ENCODE measurements at places on chromosomes 6 and 20.
A peak's percentile ranks its signal among the peaks of the same experiment; 100 is the strongest.

- H3K4me1 ChIP-seq, result no peaks in the 10 kb centered on the region
- no peak for DNase-seq
- no peaks in the 10 kb centered on the region for H3K27me3 ChIP-seq
- H3K27ac ChIP-seq, result no peak overlapping the region
- no peaks in the 10 kb centered on the region for H3K36me3 ChIP-seq
- no peak overlapping the region for H3K4me3 ChIP-seq
Measured at GRCh38 chr6:52489881-52490280, 69.7 kb downstream of the EFHC1 start.

DNA sequence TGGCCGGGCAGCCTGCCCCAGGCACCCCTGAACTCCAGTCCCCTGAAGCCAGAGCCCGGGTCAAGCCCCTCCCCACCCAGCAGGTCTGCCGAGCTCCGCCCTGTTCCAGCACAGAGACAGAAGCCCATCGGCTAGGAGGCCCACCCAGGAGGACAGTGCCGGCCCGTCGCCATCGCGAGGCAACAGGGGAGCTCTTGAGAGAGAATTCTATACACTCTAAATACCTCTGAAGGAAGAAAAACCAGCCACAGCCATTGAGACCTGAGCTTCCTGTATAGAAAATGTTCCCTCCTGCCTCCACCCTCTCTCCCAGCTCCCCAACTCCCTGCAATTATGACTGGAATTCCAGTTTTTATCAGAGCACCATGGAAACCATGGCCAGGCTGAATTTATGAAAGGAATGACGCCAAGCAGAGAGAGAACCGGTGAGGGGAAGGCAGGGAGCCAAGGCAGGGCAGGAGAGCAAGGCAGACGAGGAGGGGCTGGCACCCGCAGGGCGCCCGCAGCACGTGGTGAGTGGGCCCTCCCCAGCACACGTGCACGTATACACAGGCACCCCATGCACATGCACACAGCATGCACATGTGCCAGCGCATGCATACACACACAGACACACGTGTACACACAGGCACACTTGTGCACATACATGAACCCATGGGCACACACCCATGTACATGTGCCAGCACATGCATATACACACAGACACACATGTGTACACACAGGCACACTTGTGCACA is 27.6 kb upstream of the MRGBP start:
- H3K27me3 ChIP-seq, result no peaks in the 10 kb centered on the region
- no peak overlapping the region for H3K4me3 ChIP-seq
- H3K36me3 ChIP-seq, result no peaks in the 10 kb centered on the region
- H3K27ac ChIP-seq, result no peak overlapping the region

DNA sequence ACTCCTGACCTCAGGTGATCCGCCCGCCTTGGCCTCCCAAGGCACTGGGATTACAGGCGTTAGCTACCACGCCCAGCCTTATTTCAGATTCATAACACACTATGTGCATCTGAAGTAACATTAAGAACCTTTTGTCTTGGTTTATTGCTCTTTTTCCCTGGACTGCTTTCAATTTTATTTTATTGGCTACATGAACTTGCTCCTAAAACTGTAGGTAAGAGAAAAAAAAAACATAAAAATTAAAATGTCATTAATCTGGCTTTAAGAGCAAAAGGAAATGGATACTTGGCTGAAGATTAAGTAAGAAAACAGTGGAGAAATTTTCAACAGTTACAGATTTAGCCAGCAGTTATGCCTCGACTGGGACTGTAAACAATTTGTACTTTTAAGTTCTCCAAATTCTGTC is 62.5 kb downstream of the GJA1 start:
- no peaks in the 10 kb centered on the region for H3K27me3 ChIP-seq
- no peak overlapping the region for H3K4me3 ChIP-seq
- no peaks in the 10 kb centered on the region for H3K36me3 ChIP-seq
- no peak for DNase-seq
- no peak overlapping the region for H3K27ac ChIP-seq
- H3K4me1 ChIP-seq, result no peaks in the 10 kb centered on the region

DNA sequence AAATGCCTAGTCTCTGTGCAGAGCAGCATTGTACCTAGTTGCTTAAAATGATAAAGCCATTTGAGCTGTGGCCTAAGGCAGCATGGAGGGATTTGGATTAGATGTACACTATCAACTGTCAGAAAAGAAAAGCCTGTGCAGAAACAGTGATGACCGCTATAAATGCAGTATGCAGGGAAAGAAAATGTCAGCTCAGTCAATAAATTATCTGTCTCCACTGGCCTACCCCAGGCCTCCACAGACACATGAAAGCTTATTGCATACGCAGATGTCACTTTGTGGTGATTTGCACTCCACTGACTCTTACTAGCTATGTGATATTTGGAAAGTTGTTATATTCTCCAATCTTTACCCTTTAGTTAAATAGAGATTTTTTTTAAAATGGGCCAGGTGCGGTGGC is 221.9 kb upstream of the OPRM1 start:
- no peak overlapping the region for H3K4me3 ChIP-seq
- H3K27ac ChIP-seq, result no peak overlapping the region
- no peaks in the 10 kb centered on the region for H3K4me1 ChIP-seq
- no peaks in the 10 kb centered on the region for H3K27me3 ChIP-seq

GRCh38 chr20:57329608-57330221 is at the start of gene SPO11:
TSS of gene SPO11 (plus strand) at chr20:57329803. CDS start at chr20:57329868, 65 bp downstream.
- H3K27ac ChIP-seq, result no peak within 1 kb of the TSS
- H3K36me3 ChIP-seq, result no peaks in the 10 kb centered on the region
- H3K27me3 ChIP-seq, result peaks cover 11% of the 10 kb centered on the region
- no peaks in the 10 kb centered on the region for H3K4me1 ChIP-seq
- no peak for DNase-seq
- no peak within 1 kb of the TSS for H3K4me3 ChIP-seq

DNA sequence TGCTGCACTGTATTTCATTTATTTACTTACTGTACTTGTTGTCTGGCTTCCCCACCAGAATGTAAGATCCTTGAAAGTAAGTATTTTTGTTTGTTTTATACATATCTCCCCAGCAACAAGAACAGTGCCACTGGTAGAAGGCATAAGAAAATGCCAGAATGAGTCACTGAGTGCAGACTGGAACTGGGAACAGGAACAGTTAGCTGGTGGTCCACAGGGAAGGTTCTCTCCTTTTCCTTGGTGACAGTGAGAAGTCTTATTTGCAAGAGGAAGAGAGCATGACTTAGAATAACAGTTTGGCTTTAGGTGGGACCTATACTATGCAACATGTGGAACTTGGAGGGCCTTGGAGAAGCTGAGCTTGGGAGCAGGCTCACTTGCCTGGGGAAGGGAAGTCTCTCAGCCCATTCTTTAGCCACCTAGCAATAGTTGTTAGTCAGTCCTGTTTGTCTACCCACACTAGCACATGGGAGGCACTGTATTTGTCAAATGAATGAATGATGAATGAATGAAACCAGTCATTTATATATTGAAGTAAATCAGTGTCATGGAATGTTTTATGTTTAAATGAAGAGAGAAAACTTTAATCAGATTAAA is 203.5 kb downstream of the KCNQ5 start:
- DNase-seq, result no peak
- H3K4me3 ChIP-seq, result no peak overlapping the region
- no peak overlapping the region for H3K27ac ChIP-seq
- no peaks in the 10 kb centered on the region for H3K36me3 ChIP-seq
- H3K4me1 ChIP-seq, result no peaks in the 10 kb centered on the region

- H3K36me3 ChIP-seq, result no peaks in the 10 kb centered on the region
- no peaks in the 10 kb centered on the region for H3K27me3 ChIP-seq
- H3K4me3 ChIP-seq, result no peak overlapping the region
- DNase-seq, result no peak
Measured at GRCh38 chr6:15941168-15941567, 187.7 kb upstream of the MYLIP start.

GRCh38 chr6:28161410-28162079 is 19.9 kb downstream of the ZKSCAN8 start:
- DNase-seq, result peak; percentile 66
- peaks cover 5% of the 10 kb centered on the region for H3K36me3 ChIP-seq
- peak overlapping the region; percentile 44 for H3K4me3 ChIP-seq
- no peak overlapping the region for H3K27ac ChIP-seq
- no peaks in the 10 kb centered on the region for H3K27me3 ChIP-seq

GRCh38 chr6:57013521-57013926 is 33.0 kb upstream of the KIAA1586 start:
- H3K27me3 ChIP-seq, result no peaks in the 10 kb centered on the region
- H3K4me3 ChIP-seq, result no peak overlapping the region
- H3K4me1 ChIP-seq, result no peaks in the 10 kb centered on the region

- H3K4me3 ChIP-seq, result no peak overlapping the region
- DNase-seq, result no peak
- no peaks in the 10 kb centered on the region for H3K27me3 ChIP-seq
Measured at GRCh38 chr6:16174416-16175078, 45.7 kb downstream of the MYLIP start.

- no peak for DNase-seq
- H3K4me1 ChIP-seq, result no peaks in the 10 kb centered on the region
- H3K36me3 ChIP-seq, result peaks cover 77% of the 10 kb centered on the region
- no peak overlapping the region for H3K27ac ChIP-seq
Measured at GRCh38 chr6:44428682-44429081, 41.2 kb downstream of the CDC5L start.

DNA sequence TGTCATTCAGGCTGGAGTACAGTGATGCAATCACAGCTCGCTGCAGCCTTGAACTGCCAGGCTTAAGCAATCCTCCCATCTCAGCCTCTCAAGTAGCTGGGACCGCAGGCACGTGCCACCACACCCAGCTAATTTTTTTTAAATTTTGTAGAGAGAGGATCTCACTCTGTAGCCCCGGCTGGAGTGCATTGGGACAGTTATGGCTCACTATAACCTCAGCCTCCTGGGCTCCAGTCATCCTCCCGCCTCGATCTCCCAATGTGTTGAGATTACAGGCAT is 86.5 kb downstream of the SERAC1 start:
- no peak overlapping the region for H3K27ac ChIP-seq
- H3K27me3 ChIP-seq, result no peaks in the 10 kb centered on the region
- peaks cover 2% of the 10 kb centered on the region for H3K4me1 ChIP-seq
- DNase-seq, result no peak
- no peak overlapping the region for H3K4me3 ChIP-seq

DNA sequence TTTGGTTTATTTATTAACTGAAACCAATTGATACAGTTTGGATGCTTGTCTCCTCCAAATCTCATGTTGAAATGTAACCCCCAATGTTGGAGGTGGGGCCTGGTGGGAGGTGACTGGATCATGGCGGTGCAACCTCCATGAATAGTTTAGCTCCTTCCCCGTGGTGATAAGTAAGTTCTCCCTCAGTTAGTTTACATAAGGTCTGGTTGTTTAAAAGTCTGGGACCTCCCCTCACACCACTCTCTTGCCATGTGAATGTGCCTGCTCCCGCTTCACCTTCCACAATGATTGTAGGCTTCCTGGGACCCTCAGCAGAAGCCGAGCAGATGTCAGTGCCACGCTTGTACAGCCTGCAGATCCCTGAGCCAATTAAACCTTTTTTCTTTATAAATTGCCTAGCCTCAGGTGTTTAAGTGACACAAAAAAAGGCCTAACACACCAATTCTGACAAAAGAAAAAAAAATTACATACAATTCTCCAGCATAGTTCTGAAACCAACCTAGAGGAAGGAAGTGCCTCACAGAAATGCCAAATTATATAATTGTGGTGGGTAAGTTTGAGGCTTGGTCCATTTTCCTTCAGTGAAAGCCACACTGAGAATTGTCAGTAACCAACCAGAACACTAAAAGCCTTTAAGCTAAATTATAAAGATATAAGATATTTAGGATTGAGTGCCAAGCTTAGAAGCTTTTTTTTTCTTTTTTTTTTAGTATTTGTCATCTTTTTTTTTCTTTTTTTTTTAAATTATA is 15.0 kb downstream of the MAP7 start:
- no peak overlapping the region for H3K4me3 ChIP-seq
- H3K36me3 ChIP-seq, result no peaks in the 10 kb centered on the region
- DNase-seq, result no peak
- no peak overlapping the region for H3K27ac ChIP-seq

DNA sequence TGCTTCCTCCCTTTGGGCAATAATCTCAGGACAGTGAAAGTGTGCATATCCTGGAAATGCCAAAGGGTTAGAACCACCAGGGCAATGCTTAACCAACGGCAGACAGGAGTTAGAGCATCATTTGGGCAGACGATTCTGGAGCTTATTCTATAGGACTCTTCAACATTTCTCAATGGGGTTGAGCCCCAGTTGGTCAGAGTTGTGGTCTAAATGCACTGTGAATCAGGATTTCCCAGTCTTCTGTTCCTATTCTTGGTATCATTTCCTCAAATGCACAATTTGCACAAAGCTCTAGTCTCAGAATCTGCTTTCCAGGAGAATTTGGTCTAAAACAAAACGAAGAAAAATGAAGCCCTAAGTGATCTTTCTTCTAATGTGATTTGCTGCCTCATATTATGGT is 389.6 kb upstream of the JAG1 start:
- no peak overlapping the region for H3K4me3 ChIP-seq
- H3K27me3 ChIP-seq, result no peaks in the 10 kb centered on the region
- no peak overlapping the region for H3K27ac ChIP-seq
- no peaks in the 10 kb centered on the region for H3K4me1 ChIP-seq

- H3K27me3 ChIP-seq, result no peaks in the 10 kb centered on the region
- no peak overlapping the region for H3K4me3 ChIP-seq
- no peaks in the 10 kb centered on the region for H3K36me3 ChIP-seq
- no peak for DNase-seq
Measured at GRCh38 chr6:83505356-83505755, 7.0 kb upstream of the PRSS35 start.

GRCh38 chr6:13241364-13241763 is 87.0 kb downstream of the TBC1D7 start:
- H3K27ac ChIP-seq, result no peak overlapping the region
- H3K27me3 ChIP-seq, result no peaks in the 10 kb centered on the region
- H3K36me3 ChIP-seq, result no peaks in the 10 kb centered on the region
- no peak for DNase-seq
- no peak overlapping the region for H3K4me3 ChIP-seq

DNA sequence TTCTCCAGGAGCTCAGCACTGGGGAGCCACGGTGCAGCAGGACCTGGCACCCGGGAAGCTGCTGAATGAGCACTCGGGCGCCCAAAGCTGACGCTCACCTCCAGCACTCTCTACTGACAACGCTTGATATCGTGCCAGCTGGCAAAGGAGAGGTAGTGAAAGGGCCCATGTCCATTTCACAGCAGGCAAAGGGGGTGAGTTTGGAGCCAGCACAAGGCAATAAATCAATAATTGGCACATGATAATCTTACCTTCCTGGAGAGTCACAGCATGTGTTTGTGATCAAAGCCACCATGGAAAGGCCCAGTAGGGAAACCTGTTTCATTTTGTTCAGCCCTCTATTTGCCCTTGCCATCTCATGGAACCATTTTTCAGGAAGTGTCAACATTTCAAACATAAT is 23.3 kb upstream of the SMIM26 start:
- H3K27me3 ChIP-seq, result no peaks in the 10 kb centered on the region
- peaks cover 74% of the 10 kb centered on the region for H3K36me3 ChIP-seq
- H3K27ac ChIP-seq, result no peak overlapping the region
- DNase-seq, result no peak

- no peaks in the 10 kb centered on the region for H3K4me1 ChIP-seq
- H3K27ac ChIP-seq, result no peak overlapping the region
- no peaks in the 10 kb centered on the region for H3K36me3 ChIP-seq
- DNase-seq, result no peak
- no peaks in the 10 kb centered on the region for H3K27me3 ChIP-seq
Measured at GRCh38 chr20:33922224-33922623, 71.5 kb upstream of the RALY start.

GRCh38 chr6:17662585-17662984 is 44.1 kb downstream of the NUP153 start:
- H3K36me3 ChIP-seq, result peaks cover 80% of the 10 kb centered on the region
- H3K4me3 ChIP-seq, result no peak overlapping the region
- H3K4me1 ChIP-seq, result peaks cover 4% of the 10 kb centered on the region
- no peaks in the 10 kb centered on the region for H3K27me3 ChIP-seq

GRCh38 chr6:140636271-140636907 is 1261.9 kb upstream of the CITED2 start:
- H3K4me1 ChIP-seq, result no peaks in the 10 kb centered on the region
- H3K36me3 ChIP-seq, result no peaks in the 10 kb centered on the region
- H3K27ac ChIP-seq, result no peak overlapping the region

Data from CD4-positive, alpha-beta T cell (primary cell).